ENCODE measurements at places on chromosomes 12 and 14.

- DNase-seq = no peak
Observed at GRCh38 chr12:3262470-3262869, 185.3 kb downstream of the TSPAN9 start.

GRCh38 chr12:46958053-46958452 is 121.4 kb upstream of the PCED1B start:
- DNase-seq = no peak

- DNase-seq = no peak
Observed at GRCh38 chr12:96906498-96906848, 584 bp upstream of the NEDD1 start.

DNA sequence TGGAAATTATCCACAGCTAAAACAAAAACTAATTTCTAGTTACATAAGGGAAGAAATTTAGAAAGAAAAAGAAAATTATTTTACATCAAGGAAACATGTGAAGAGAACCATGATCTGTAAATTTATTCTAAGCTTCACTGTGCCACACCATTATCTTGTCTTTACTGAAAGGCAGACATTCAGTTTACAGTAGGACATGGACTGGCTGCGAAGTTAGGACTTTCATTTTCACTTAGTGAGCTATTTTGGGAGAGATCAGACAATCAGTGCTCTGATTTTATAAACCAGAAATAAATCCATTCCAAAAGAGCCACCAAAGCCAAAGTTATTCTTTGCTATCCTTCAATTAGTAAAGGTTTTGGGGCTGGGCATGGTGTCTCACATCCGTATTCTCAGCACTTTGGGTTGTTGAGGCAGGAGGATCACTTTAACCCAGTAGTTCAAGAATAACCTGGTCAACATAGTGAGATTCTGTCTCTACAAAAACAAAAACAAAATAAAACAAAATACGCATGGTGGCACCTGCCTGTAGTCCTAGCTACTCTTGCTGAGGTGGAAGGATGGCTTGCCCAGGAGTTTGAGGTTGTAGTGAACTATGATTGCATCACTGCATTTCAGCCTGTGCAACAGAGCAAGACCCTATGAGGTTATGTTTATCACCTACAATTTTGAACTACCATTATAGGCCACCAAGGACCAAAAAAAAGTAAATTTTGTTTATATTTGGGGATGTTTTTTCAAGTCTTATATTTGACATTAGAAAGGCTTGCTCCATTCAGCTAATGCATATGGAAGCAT is 1084.8 kb upstream of the ATXN7L3B start:
- DNase-seq = no peak

- DNase-seq = no peak
Observed at GRCh38 chr12:1300460-1300859, 293.9 kb downstream of the FBXL14 start.

- DNase-seq = no peak
Observed at GRCh38 chr12:114850661-114851275, 166.8 kb upstream of the TBX3 start.

DNA sequence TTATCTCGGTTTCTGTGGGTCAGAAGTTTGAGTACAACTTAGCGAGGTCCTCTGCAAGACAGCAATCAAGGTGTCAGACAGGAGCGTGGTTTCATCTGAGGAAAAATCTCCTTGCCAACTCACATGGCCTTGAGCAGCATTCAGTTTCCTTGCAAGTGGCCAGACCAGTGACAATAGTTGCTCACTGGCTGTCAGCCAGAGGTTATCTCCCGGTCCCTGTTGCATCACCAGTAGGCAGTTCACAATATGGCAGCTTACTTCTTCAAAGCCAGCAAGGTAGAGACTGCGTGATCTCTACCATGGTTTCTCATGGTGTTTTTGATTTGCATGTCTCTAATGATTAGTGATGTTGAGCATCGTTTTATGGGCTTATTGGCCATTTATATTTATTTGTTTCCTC is 143.8 kb upstream of the DAAM1 start:
- no peak for DNase-seq

DNA sequence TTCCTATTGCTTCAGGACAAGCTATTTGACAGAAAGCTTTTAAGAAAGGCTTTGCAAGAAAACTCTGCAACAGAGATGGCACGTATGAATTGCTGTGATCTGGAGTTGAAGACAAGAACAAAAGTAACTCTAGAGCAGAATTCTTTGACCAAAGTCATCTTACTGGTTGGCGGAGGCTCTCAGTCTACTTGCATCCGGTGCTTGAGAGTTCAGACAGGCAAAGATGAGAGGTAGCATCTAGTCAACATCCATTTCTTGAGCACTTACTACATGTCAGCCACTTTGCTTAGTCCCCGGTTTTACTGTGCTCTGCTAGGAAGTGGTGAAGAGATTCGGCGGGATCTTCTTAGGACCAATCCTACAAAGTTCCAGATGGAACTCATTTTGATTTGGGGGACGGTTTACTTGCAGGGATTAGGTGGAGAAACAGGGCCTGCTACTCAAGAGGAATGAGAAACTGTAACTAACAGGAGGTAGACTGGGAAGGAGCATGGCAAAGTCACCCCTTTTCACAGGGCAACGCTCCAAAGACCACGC is 404 bp upstream of the CCDC91 start:
- DNase-seq = no peak

GRCh38 chr14:61471297-61472005 is 150.1 kb downstream of the PRKCH start:
- no peak for DNase-seq

DNA sequence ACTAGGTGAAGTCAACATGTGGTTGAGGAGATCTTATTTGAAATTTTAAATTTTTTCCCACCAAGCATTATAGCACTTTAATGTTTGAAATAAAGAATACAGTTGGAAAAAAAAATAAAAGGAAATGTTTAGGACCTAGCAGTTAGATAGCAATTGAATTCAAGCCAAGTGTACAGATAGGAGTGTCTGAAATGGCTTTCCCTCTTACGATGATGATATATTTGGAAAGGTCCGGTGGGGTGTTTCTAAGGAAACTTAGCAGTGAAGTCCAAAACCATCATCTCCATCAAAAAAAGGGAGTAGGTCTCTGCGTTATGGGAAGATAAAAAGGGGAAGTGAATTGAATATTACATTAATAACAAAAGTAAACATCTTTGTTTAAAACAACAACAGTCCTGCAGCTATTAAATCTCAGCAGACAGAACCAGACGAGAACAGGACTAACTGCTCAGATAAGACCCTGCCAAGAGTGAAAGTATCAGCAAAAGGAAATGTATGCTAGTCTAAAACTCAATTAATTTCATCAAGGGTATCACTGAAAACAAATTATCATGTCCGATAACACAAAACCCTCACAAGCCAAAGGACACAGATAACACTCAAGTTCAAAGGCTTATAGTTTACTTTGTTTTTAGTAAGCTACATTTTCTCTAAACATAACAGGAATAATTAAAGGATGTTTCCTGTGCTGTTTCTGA is 242.0 kb downstream of the BMP4 start:
- DNase-seq = no peak

- DNase-seq = no peak
Observed at GRCh38 chr12:25131270-25131669, 63.7 kb downstream of the DNAI7 start.

GRCh38 chr14:65500075-65500474 is 87.5 kb downstream of the FUT8 start:
- no peak for DNase-seq

GRCh38 chr12:58907391-58907790 is 12.9 kb downstream of the LRIG3 start:
- DNase-seq = no peak

- DNase-seq = no peak
Observed at GRCh38 chr12:49863946-49864797, 21.3 kb upstream of the BCDIN3D start.

DNA sequence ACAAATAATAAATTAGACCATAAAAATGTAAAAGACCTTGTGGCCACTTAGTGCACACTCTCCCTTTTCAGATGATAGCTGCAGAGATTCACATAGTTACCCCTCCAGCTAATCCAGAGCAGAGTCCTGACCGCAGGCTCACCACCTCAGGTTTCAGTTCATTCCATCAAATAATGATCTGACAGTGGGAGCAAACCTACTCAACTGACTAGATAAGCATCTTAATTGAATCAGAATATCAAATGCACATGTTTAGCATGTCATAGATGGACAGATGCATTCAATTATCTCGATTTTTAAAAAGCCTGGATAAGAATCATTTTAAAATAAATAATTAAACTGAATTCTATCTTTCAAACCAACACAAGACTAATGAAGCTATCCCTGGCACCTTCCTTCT is 242.3 kb upstream of the PDZRN4 start:
- no peak for DNase-seq

GRCh38 chr14:75769047-75769685 is 108.1 kb downstream of the TTLL5 start:
- DNase-seq = no peak

DNA sequence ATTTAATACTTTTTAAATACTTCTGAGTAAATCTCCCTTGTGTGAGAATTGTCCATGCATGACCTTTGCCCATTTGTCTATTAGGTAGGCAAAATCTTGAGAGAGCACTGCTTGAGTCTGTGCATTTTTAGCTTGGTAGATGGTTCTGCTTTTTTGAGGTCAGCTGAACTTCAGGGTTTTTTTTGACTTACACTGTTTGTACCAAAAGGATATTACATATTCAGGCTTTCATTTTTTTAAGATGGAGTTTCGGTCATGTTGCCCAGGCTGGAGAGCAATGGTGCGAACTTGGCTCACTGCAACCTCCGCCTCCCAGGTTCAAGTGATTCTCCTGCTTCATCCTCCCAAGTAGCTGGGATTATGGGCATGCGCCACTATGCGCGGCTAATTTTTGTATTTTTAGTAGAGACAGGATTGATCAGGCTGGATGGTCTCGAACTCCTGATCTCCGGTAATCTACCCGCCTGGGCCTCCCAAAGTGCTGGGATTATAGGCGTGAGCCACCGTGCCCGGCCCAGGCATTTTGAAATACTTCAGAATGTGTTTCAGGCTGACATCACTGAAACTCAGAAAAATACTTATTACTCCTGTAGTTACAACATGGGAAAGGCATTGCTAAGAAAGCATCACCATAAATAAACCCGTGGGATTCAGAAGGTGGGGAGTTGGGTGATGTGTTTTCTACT is 11.1 kb downstream of the RASSF3 start:
- no peak for DNase-seq

DNA sequence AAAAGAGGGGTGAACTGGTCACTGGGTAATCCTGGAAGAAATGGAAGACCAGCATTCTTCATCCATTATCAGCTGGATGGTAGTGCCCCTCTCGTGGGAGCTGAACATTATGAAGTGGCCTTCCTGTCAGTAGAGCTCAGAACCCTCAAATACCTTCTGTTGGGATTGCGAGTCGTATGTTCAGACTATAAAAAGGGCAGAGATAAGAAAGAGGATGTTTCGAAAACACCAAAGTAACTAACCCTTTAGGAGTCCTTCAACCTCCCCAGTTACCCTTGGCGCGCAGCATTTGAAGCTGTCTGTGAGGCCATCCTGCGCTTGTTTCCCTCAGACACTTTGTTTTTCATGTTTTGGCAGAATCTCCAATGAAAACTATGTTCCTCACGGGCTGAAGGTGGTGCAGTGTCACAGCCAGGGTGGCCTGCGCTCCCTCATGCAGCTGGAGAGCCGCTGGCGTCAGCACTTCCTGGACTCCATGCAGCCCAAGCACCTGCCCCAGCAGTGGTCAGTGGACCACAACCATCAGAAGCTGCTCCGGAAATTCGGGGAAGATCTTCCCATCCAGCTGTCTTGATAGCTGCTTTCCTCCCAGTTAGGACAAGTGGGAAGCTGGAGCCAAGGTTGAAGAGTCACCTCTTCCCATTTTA is 19.3 kb upstream of the GALNT16 start:
- no peak for DNase-seq

DNA sequence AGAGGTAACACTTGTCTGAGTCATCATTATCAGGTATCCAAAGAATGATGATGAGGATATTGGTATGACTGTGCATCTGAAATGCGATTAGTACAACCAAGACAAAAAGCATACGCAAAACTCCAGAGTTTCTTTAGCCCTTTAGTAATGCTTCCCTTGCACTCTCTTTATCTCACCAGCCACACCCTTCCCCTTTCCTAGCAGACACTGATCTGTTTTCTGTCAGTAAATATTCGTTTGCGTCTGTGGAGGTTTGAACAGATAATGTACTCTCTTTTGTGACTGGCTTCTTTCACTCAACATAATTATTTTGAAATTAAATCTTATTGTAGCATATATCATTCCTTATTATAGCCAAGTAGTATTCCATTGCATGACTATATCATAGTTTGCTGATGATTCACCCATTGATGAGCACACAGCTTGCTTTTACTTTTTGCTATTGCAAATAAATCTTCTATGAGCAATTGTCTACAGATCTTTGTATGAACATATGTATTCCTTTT is 775.7 kb downstream of the SLC6A15 start:
- DNase-seq = no peak

- DNase-seq = no peak
Observed at GRCh38 chr12:130428116-130428515, 90.4 kb downstream of the PIWIL1 start.

DNA sequence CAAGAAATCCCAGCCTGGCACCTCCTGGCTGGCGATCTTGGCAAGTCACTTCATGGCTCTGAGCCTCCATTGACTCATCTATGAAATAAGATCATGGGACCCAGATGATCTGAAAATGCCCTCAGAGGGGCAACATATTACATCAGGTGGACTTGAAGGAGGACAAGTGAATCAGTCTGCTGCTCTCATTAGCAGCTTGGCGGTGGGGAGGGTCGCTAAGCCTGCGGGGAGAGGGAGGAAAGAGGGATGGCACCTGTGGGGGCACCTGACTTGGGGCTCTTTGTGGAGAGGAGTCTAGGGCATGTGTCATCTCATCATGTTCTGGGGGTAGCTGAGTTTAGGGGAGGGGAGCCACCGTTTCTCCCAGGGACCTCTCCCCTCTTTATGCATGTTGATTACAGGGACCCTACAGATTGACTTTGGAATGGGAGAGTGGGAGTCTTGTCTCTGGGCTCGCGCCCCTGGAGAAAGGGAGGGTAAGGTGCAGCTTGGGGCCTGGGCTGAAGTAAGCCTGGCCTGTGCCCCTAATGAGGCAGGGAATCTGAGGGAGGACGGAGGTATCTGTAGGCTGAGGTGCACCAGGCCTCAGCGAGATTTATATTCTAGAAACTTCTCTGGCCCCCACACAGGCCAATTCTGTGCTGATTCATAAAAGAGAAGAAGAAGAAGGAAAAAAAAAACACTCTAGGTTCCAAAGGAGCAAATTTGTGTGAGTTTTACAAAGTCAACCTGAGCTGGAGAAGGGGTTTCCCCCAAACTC is 29.3 kb upstream of the BATF start:
- no peak for DNase-seq
